Cortex of kidney (tissue), 1 donor: ENCODE measurements at places on chromosomes 16 and 17.

DNA sequence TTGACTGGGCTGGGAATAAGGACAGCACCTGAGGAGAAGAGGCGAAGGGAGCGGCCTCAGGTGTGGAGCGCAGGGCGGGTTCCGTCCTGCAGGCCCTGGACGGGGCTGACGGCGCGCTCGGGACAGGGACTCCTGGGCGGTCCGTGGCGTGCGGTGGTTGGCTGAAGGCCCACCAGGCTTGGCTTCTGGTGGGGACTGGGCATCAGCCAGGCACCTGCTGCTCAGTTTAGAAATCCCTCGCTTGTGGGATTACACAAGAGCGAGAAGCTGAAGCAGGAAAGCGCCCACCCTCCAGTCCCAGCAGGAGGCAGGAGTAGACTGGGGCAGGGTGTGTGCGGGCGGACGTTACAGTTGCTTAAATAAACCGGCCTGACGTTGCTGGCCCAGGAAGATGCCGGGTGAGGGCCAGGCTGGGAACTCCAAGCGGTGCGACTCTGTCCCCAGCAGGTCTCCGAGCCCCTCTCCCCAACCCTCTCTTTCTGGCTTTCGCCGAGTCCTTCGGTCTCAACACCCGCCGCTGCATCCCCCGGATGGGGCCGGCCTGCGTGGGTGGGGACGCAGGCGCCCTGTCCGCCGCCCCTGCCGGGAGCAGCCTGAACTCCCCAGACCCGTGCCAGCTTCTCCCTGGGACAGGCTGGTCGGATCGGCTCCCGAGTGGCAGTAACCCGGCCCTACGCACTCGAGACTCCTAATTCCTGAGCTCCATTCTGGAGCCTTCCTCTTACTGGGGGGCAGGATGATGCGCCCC lies 639 bp downstream of the MIF4GD start:
- no peak for DNase-seq

GRCh38 chr17:73924114-73924908 lies 279.2 kb upstream of the RPL38 start:
- DNase-seq: no peak

- DNase-seq: no peak
These were observed 435.5 kb downstream of the KCNJ2 start for GRCh38 chr17:70604854-70605253.

DNA sequence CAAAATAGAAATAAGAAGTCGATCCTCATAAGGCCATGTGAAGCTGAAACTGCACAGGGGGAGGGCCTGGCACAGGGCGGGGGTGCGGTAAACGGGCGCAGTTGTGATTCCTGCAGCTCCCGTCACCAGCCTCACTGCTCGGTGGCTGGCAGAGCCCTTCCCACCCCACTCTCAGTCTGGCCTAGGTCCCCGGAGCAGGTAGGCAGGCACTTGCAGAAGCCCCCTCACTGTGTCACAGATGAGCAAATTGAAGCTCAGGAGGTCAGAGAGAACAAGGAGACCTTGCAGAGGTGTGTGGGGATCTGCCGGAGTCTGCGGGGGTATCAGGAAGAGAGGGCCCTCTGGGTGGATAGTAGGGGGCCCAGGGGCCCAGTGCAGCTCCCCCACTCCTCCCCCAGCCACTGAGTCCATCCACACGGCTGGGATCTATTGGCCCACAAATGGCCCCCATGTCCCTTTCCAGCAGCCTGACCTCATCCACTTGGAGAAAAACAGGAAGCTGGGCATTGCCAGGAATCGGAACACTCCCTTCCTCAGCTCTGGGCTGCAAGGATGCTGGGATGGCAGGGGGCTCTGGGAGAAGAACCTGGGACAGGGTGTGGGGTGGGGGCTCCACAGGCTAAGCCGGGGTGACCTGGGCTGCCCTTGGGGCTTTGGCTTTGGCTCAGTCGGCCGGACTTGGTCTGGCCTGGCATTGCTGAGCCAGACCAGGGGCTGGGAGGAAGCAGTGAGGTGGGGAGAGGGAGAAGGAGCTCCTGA lies 21.4 kb upstream of the MAP3K14 start:
- DNase-seq: no peak

DNA sequence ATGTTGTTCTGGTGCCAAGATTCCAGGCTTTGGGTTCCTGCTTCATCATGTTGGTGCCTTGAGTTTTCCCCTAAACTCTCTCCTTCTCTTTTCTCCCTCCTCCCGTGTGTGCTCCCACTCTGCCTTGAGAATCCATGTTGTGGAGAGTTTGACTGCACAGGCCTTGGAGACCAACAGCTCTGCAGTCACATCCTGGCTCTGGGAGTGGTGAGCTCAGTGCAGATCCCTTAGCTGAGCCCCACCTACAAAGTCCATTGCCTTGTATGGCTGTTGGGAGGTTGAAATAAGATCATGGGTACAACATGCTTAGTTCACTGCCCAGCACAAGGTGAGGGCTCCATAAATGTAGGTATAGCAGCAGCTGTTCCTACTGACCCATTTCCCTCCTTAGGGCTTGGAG lies 85.9 kb downstream of the IRX3 start:
- DNase-seq: no peak

GRCh38 chr17:45336390-45337182 lies 19.8 kb upstream of the MAP3K14 start:
- no peak for DNase-seq

GRCh38 chr17:11682646-11683045 lies 84.4 kb downstream of the DNAH9 start:
- DNase-seq: no peak

DNA sequence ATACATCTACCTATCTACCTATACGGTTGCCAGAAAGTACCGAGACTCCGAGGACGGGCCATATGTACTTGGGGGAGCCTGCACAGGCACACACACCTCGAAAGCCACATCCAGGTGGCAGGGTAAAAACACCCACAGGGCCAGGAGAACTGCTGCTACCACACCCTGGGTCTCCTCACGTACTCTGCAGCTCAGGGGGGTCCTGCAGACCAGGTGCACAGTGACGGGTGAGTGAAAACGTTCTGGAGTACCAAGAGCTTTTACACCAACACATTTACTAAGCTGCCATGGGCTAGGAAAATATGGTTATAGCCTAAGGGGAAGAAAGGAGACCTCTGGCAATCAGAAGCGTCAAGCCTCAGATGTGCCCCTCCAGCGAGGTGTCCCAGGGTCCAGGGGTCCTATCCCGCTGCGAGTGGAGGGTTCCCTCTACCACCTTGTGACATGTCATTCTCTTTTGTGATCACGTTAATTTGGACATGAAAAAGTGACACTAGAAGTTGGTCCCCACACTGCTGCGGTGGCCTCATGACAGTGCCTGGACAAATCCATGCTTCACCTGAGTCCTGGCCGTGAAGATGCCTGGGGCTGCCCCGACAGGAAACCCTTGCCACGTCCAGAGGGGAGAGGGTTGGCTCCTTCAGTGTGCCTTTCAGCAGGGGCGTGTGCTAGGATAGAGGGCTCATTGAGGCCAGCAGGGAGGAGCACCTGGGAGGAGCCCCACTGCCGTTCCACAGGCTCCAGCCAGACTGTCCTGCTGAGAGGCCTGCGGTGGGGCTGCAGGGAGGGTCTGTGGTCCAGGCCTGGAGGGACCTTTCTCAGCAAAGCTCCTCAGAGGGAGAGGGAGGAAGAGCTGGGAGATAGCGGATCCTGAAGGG lies 1.8 kb downstream of the CANT1 start:
- no peak for DNase-seq
